ENCODE measurements at places on chromosomes 4 and X. TPM values are rescaled to one million over a fixed set of nuclear protein-coding genes. Genes with fewer than 3 reads are reported as not detected.

- no peaks in the 10 kb centered on the region for H3K4me1 ChIP-seq
- no peaks in the 10 kb centered on the region for H3K27me3 ChIP-seq
- no peak overlapping the region for H3K27ac ChIP-seq
- no peak overlapping the region for H3K4me3 ChIP-seq
- H3K36me3 ChIP-seq = no peaks in the 10 kb centered on the region
Observed at GRCh38 chrX:23954396-23954795, 46.6 kb downstream of the CXorf58 start.

GRCh38 chrX:48719958-48720357 lies 23.4 kb downstream of the SUV39H1 start:
- no peak overlapping the region for H3K27ac ChIP-seq
- H3K4me1 ChIP-seq = no peaks in the 10 kb centered on the region
- no peaks in the 10 kb centered on the region for H3K36me3 ChIP-seq
- H3K27me3 ChIP-seq = no peaks in the 10 kb centered on the region

GPR173 gene
- not detected for total RNA-seq

HADH gene
- 51.6 TPM for total RNA-seq

LANCL3 gene
- 0.58 TPM for total RNA-seq

ADAM29 gene
- total RNA-seq = not detected

All from stomach (tissue), 19 donors.